Fibroblast of mammary gland (primary cell): ENCODE measurements at places on chromosomes 6 and 20.

GRCh38 chr6:142802124-142802523 lies 142.9 kb downstream of the HIVEP2 start:
- DNase-seq = peak; percentile 99

GRCh38 chr6:142345261-142345660 lies 43.5 kb downstream of the ADGRG6 start:
- DNase-seq = no peak

DNA sequence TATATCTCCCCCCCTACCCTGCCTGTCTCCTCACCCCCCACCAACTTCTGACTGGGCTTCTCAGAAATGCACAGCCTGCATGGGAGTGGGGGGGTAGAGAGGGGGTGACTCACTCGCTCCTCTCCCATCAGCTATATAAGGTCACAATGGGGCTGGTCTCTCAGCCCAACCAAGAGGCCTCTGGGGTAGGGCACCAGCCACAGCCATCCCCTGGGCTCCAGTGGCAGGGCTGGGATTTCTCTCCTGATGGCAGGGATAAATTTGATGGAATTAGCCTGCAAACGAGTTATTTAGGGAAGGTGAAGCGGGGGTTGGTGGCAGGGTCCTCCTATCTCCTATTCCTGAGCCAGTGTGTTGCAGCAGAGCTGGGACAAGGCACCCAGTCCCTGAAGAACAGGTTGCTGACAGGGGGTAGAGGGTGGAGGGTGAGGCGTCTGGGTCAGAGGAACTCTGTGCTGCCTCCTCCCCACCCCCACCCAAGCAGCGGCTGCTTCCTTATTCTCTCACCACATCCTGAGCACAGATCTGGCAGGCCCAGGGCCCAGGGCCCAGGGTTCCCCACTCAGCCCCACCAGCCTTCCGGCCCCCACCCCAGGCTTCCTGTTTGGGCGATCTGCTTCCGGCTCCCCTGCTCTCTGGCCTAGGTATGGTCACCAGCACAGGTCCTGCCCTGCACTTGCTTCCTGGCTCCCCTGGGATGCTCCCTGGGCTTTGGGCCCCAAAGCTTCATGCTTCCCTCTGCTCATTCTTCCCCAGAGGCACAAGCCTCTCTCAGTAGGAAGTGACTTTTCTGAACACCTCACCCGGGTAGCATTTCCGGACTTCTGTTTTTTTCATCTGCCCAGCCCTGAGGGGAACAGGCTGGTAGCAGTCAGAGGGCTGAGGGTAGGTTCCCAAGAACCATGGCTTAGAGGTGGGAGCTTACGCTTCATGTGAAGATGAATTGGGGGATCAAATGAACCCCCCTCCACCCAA lies 4.0 kb downstream of the PPP1R18 start:
- DNase-seq = peak; percentile 89

DNA sequence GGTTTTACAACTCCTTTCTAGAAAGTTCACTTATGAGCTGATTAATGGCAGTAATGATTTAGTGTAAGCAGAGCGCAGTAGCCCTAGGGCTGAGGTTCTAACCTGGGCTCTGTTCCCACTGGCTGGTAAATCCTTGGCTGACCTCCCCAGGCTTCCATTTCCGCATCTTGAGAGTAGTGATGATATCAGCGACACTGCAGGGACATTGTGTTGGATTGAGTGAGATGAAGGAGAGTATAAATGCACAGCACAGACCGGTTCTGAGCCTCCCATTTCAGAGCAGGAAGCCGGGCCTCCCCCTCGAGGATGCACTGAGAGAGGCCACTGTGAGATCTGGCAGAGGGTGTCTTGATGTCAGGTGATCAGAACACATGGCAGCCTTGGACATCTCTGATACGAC lies 477.2 kb upstream of the SULF2 start:
- DNase-seq = no peak

DNA sequence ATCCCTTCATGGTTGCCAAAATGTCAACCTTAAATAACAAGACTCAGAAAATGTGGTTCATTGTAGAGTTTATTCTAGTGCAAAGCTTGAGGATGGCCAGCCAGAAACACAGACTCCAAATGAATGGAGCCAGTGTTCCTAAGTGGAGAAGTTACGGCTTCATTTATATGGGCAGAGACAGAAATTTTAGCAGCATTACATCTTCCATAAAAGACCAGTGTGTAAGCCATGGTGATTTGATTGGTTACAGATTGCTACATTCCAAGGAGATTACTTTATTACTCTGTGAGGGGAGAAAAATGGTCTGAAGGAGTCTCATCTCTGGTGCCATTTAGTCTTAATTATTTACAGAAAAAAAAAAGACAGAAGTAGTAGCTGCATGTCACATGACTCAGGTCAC lies 97.8 kb downstream of the OTOR start:
- DNase-seq = no peak

DNA sequence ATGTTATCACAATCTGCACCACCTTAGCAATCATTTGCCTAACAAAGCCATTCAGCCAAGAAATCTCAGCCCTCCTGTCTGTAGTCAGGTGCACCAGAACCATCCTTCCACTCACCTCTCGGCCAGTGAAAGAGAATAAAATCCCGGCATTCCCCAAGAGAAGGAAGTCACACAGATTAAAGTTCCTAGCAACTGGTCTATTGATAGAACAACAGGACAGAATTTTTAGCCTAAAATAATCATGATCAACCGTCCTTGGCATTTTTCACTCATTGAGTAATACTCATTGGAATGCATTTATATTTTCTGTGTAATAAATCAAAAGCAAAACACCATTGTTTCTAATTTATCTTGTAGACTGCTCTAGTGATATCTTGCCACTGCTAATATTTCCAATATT lies 85.7 kb upstream of the CDH4 start:
- DNase-seq = peak; percentile 28

DNA sequence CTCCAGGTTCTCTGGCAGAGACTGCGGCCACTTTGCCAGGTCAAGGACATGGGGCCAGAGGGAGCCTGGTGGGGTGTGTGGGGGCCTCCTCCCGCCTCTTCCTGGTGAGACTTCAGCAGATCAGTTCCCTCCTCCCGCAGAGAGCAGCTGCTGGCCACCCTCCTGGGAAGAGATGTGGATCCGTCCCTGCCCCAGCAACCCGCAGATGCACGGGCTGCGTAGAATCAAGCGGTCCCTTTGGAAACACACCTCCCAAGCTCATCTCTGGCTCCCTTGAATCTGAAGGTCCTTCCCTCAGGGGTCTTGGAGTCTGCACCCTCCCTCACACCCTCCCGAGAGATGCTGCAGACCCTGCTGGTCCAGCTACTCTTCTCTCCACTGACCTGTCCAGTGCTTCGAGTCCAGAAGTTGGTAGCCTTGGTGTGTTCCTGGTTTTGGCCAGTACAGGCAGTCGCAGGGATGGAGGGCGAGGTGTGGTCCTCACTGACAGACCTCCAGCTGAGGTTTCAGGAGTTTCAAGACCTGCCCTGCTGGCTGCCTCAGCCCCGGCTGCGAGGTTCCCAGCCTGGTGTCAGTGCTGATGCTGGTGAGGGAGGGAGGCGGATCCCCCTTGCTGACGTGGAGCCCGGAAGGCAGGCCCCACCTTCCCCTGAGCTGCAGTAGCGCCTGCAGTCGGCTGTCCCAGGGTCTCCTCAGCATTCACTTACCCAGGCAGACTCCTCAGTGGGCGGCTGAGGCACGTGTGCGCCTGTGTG lies at the start of gene NPBWR2:
Gene NPBWR2, minus strand, starts transcription at position 585 of the 755 bp plus-strand sequence. CDS start 734 bp downstream, outside the sequence.
- no peak for DNase-seq

DNA sequence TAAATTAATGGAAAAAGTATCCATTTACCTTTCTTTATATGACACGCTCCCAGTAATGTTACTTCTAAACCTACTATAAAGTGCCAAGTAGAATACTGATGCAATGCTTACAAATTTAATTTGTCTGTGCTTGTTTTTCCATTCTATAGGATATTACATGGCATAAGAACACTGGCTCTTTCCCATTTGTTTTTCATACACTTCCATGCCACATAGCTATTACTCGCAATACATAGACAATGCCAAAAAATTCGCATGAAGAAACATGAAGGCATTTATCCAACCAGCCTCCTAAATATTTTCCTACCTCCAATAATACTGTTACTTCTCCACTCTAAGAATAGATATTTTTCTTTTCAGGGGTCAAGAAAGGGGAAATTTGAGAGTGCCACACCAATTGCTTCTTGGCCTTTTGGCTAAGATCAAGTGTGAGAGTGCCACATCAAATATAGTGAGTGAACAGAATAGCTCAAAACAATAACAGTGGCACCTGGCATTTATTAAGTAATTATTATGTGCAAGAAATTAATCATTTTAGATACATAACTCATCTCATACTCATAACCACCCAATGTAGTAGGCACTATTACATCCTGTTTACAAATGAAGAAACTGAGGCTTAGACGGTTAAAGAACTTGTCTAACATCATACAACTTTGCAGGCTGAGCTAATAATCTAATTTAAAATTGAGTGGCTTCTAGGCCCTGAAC lies 845 bp upstream of the DST start:
- DNase-seq = peak; percentile 48

DNA sequence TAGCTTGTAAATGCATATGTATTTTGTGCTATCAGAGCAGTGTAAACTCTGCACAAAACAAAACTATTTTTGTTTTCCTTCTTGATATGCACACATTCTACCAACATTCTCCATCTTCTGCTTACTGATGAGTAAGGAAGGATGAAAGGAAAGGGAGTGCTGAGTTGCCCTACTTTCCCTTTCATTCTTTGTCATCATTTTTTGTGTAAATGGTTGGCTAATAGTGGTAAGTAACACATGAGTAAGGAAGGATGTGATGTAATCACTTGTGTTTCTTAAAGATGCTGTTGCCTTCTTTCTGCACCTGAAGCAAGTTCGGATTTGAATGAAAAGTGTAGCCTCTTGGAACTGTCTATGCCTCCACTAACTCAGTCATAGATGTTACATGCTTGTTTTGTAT lies 4.6 kb upstream of the REV3L start:
- DNase-seq = peak; percentile 86

DNA sequence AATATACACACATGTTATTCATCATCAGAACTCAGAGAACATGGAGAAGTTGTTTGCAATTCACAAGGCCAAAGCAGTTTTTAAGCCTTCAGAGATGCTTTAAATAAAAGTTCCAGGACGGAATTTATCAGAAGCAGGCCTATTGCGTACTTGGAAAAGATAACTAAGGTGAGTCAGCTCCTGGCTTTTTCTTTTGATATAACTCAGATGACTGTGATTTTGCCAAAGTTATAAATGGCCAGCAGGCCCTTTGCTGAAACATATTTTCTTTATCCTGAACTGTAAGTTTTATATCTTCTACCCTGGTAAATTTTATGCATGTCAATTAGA lies 55.0 kb upstream of the PLCB1 start:
- DNase-seq = peak; percentile 59

GRCh38 chr6:147738099-147738498 lies 229.6 kb downstream of the SAMD5 start:
- DNase-seq = no peak

- no peak for DNase-seq
These were observed 83.4 kb downstream of the BMP6 start for GRCh38 chr6:7809346-7809745.

DNA sequence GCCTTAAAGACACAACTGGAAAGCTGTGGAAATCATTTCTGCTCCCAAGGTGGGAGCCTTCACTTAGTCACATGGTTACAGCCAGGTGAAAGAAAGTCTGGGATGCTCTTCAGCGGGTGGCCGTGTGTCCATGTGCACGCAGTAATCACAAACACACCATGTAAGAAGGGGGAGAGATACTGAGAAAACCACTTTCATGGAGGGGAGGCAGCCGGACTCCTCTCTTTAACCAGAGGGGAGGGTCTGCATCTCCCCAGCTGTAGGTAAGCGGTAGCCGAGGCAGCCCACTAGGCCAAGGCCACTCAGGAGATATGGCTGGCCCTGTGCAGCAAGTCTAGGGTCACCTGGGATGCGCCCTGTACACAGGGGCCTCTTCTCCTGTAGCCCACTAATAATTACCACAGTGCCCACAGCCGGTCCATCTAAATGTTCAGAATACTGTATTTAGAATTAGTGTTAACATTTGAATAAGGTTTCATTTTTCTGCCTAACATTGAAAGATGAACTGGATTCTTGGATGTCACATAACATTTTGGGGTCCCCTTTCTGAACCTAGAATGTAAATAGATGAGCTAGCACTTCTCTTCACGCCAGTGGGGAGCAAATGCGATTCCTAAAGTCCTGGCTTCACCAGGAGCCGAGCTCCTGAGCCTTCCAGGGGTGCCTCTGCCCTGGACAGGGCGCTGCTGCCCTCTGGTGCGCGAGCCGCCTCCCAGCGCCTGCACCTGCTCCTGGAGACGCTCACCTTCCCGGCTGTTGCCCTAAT lies 15.9 kb downstream of the GPR31 start:
- DNase-seq = peak; percentile 4

DNA sequence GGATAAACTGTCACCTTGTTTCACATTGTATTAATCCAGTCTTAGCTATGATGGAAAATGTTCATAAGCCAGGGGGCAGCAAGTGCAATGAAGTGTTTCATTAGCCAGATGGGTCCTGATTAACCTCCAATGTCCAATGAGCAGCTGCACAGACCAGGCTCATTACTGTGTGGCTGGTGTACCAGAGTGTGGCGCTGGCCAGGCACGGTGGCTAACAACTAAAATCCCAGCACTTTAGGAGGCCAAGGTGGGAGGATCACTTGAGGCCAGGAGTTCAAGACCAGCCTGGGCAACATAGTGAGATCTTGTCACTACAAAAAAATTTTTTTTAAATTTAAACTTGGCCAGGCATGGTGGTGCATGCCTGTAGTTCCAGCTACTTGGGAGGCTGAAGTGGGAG lies 201.7 kb upstream of the FOXQ1 start:
- DNase-seq = no peak
